Aorta (tissue), 5 donors: ENCODE measurements at places on chromosomes 1 and 21. TPM values are rescaled to one million over a fixed set of nuclear protein-coding genes. Genes with fewer than 3 reads are reported as not detected.
A peak's percentile ranks its signal among the peaks of the same experiment; 100 is the strongest.

- no peak for DNase-seq
Measured at GRCh38 chr1:69290291-69290690, 277.4 kb upstream of the LRRC7 start.

The GGPS1 gene
- 18.9 TPM for polyA plus RNA-seq

- no peak for DNase-seq
Measured at GRCh38 chr1:160621633-160622413, 25.0 kb downstream of the SLAMF1 start.

DNA sequence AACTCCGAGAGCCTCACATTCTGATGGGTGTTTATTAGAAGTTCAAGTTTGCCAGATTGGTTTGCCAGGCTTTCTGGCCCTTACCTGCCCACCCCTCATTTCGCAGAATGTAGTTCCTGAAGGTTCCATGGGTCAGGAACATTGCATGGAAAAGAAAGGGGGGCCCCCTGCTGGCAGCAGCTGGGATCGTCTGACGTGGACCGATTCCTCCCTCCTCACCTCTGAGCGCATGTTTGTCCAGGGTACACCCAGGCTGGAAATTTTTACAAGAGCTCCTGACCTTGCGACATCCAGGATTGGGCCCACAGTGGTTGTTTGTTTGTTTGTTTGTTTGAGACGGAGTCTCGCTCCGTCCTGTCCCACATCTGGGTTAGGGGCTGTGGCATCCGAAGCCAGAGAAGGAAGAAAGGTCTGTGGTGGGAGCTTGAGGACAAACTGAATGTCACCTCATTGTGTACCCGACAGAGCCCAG is 126.0 kb upstream of the TMEM51 start:
- peak; percentile 77 for DNase-seq

DNA sequence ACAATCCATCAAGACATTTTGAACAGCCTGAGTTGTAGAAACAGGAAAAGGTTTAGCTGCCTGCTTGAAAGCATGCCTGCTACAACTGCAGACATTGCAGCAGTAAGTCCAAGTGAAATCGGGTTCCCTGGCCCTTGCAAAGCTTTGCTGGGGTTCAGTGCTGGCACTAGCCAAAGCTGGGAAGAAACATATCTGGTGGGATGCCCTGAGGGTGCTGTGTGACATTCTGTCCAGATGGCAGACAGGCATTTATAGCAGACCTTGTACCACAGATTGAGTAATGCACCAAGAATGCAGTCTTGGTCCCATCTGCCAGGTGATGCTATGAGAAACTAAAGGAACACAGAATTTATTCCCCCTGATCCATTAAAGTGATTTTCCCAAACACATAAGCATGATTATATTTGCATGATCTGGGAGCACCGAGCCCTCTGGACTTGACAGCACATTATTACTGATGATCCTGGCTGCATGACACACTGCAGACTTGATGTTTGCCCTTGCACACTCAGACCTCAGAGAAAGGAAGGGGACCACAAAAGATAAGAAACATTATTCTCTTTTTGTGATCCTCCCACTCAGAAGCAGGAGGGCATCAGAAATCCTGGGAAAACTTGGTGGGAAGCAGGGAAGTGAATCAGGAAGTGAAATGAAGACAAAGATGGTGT is 223.7 kb upstream of the FAM78B start:
- no peak for DNase-seq

- DNase-seq = peak; percentile 93
Measured at GRCh38 chr1:44808063-44808937, at the start of gene BTBD19. TSS of gene BTBD19 (plus strand) at chr1:44808523. CDS start at chr1:44808821, 298 bp downstream.

DNA sequence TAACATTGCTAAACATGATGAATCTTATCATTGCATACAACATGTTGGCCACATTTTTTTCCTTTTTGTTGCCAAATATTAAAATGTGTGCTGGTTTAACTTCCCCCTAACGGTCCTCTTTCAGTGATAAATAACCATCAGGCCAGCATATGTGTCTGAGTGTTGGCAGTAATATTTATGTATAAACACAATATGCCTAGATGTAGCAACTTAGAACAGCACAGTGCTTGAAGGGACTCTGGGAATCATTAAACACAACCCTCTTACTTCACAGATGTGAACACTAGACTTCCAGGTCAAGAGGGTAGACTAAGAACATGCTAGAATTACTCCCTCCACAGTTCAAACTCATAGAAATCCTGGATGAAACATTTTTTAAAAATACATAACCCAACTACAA is 581.8 kb downstream of the PLPP3 start:
- DNase-seq = no peak

GRCh38 chr1:44237721-44238457 is 24.6 kb downstream of the DMAP1 start:
- peak; percentile 66 for DNase-seq

The SHE gene
- polyA plus RNA-seq = 7.0 TPM

- no peak for DNase-seq
Measured at GRCh38 chr1:151613282-151613780, 1.5 kb downstream of the SNX27 start.

DNA sequence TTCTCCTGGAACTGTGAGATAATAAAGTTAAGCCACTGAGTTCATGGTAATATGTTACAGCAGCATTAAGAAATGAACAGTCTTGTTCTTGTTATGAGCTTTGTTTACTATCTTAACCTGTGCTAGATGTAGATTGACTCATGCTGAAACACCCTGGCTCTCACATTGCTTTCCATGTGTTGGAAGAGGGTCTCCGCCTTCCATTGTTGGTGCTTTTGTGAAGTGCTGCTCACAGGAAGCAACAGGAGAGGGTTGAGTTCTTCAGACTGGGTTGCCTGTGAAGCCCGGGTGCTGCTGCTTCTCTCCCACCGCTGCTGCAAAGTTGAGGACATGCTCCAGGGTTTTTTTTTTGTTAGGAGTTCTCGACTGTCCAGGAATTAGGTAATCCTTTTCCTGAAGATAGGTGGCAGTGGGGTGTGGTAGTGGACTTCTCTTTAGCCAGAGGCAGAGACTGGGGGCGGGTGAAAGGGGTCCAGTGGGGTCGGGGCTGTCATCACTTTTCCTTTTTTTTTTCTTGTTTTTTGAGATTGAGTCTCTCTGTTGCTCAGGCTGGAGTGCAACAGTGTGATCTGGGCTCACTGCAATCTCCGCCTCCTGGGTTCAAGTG is 28.7 kb upstream of the HMGN1 start:
- DNase-seq = no peak

- DNase-seq = no peak
Measured at GRCh38 chr1:175894581-175894980, 151.2 kb upstream of the TNR start.

The MAN1C1 gene
- polyA plus RNA-seq = 2.8 TPM

The RHCE gene
- polyA plus RNA-seq = not detected

GRCh38 chr1:1033731-1034438 is 14.0 kb downstream of the AGRN start:
- no peak for DNase-seq

The DPT gene
- 41.2 TPM for polyA plus RNA-seq

- no peak for DNase-seq
Measured at GRCh38 chr1:156712626-156713025, 7.2 kb upstream of the CRABP2 start.

DNA sequence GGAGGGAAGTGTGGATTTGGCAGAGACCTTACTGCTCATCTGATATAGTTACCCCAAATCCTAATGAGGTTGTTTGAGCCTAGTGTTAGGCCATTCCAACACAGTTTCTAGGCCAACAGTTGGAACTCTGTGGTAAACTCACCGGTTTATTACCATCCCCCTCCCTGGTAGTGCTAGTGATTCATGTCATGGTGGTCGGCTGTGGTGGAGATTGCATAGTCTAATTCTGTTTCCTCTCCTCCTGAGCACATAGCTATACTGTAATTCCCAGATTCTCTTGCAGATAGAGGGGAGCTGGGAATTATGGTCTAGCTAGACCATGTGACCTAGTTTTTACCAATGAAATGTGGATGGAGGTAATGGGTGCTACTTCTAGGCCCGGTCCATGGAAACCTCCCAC is 123.7 kb upstream of the KIF26B start:
- DNase-seq = no peak

The TMEM52 gene
- polyA plus RNA-seq = 0.13 TPM

- DNase-seq = peak; percentile 51
Measured at GRCh38 chr1:158180741-158181576, at the start of gene CD1D. TSS of gene CD1D (plus strand) at chr1:158180895. CDS start at chr1:158181102, 207 bp downstream.

GRCh38 chr21:28437061-28437460 is 555.6 kb downstream of the LTN1 start:
- no peak for DNase-seq

GRCh38 chr1:43229826-43230780 is 39.7 kb upstream of the TMEM125 start:
- DNase-seq = no peak

The LRRC71 gene
- polyA plus RNA-seq = not detected

- no peak for DNase-seq
Measured at GRCh38 chr1:233294913-233295236, 650 bp downstream of the PCNX2 start.

DNA sequence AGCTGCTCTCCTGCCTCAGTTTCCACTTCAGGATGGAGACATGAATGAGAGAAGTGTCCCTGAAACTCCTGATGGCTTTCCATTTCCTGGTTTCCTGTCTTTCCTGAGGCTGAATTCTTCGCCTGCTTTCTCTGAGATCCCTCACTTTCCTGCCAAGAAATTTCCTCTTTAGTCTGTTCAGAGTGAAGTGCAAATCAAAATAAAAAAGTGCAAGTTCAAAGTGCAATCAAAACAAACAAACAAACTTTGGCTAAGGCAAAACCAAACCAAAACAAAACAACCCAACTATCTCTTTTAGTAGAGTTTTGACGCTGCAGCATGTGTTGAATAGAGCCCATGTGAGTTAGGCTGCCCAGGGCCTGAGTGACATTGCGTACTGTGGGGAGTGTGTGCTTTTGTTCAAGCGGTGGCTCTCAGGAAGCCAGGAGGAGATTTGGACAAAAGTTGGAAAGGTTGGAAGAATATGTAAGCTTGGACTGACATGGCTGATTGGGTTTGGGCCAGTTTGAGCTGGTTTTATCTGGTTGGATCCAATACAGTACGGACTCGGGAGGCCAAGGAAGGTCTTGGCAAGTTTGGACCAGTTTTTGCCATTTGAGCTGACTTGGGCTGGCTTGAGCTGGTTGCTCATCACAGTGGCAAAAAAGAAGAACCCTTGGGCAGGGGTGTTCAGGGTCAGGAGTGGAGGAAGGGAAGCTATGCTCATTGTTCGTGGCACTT is 61.1 kb upstream of the TINAGL1 start:
- no peak for DNase-seq

The NPHP4 gene
- polyA plus RNA-seq = 2.4 TPM

The NCMAP gene
- 0.25 TPM for polyA plus RNA-seq
